ENCODE measurements at places on chromosomes 3 and 15.

DNA sequence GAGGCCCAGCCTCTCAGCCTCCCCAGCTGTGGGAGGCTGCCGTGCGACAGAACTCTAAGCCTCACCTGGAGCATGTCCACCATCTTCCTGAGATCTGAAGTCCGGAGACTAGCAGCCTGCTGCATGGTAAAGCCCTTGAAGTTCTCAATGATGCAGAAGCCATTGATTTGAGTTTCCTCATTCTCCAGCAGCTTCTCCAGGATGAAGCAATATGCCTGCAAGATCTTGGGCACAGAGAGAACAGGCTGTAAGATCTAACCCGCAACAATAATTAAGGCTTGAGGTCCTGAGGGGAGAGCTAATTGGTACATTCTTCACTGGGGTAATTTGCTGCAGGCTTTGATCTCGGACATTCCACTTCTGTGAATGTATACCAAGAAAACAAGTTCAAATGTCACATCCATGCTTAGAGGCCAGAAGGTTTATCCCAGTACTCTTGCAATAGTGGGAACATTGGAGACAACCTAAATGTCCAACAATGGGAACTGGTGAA lies 9.7 kb downstream of the RLBP1 start:
- no peaks in the 10 kb centered on the region for H3K4me1 ChIP-seq
- no peak for DNase-seq
- H3K27ac ChIP-seq, result no peak overlapping the region
- no peaks in the 10 kb centered on the region for H3K36me3 ChIP-seq
- no peak overlapping the region for H3K4me3 ChIP-seq
- 0 out of 2 replicates have a peak, but pooled peaks cover 5% of the 10 kb centered on the region for H3K27me3 ChIP-seq

- H3K27me3 ChIP-seq, result no peaks in the 10 kb centered on the region
- no peak for DNase-seq
- H3K4me3 ChIP-seq, result no peak overlapping the region
- H3K27ac ChIP-seq, result no peak overlapping the region
Observed at GRCh38 chr3:108202080-108202479, 20.1 kb downstream of the IFT57 start.

DNA sequence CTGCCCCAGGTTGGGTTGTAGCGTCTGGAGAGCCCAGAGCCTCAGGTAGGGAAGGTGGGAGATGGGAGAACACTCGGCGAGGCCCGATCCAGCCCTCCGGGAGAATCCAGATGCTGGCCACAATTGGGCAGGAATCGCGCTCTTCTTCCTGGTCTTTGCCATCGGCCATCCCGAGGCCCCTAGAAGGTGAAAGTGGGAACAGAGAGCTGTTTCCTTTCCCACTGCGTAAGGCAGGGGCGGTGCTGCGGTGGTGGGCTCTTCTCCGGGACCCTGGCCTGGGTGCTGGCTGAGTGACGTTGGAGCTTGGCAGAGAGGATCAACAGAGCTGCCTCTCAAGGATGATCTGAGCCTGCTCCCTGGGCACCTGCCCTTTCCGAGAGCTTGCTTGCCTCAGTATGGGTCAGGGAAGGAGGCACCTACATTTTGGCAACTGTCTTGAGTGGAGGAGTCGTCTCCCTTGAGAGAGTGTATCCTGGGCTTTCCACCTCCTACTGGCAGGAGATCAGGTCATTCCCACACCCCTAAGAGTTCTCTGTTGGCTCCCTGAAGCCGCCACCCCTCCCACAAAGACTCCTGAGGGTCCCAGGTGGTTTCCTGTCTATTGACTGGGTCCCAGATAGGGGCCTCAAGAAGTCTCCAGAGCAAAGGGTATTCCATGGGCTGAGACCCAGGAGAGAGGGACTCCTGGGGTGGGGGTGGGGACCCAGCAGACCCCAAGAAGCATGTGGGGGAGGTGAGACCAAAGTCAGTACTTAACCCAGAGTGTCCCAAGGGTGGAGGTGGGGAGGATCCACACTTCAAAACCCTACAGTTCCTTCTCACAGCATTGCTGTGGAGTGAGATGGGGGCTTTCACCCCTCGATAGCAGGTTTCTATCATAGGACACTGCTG lies 1.6 kb downstream of the C15orf39 start:
- DNase-seq, result no peak
- peak overlapping the region; percentile 93 for H3K4me3 ChIP-seq
- H3K4me1 ChIP-seq, result peaks cover 43% of the 10 kb centered on the region
- H3K27me3 ChIP-seq, result no peaks in the 10 kb centered on the region
- H3K27ac ChIP-seq, result peak overlapping the region; percentile 97
- 0 out of 2 replicates have a peak, but pooled peaks cover 7% of the 10 kb centered on the region for H3K36me3 ChIP-seq

DNA sequence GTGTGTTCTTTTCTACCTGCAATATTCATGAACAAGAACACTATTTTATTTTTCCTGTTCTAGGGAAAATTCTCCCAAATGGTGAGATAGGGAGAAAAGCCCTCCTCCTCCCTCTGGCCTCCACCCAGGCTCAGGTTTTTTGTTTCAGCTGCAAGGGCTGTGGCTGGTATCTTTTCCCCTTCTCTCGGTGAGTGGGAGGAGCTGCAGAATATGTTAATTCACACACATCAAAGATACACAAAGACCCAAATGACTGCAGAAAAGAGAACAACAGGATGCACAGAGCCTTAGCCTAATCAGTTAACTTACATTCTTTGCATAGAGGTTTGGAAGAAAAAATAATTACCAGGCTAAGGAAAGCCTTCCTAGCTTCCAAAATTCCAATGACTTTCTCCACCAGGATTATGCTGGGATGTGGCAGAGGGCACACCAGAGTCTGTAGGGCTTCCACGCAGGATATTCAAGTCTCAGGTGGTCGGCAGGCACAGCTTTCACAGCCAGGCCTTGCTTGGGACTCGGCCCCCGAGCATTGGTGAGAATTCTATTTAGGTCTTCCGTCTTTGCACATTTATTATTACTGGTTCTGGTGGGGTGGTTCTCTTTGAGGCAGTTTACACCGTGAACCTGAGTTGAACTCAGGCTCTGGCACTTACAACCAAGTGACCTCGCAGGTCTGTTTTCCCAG lies 64.9 kb downstream of the ABHD5 start:
- H3K4me3 ChIP-seq, result no peak overlapping the region
- H3K27me3 ChIP-seq, result no peaks in the 10 kb centered on the region
- peaks cover 56% of the 10 kb centered on the region for H3K4me1 ChIP-seq
- no peaks in the 10 kb centered on the region for H3K36me3 ChIP-seq

GRCh38 chr15:76006136-76006778 lies 6.0 kb downstream of the NRG4 start:
- no peak overlapping the region for H3K27ac ChIP-seq
- no peaks in the 10 kb centered on the region for H3K27me3 ChIP-seq
- H3K36me3 ChIP-seq, result no peaks in the 10 kb centered on the region
- H3K4me3 ChIP-seq, result no peak overlapping the region

- no peaks in the 10 kb centered on the region for H3K4me1 ChIP-seq
- no peaks in the 10 kb centered on the region for H3K36me3 ChIP-seq
- no peak for DNase-seq
- H3K4me3 ChIP-seq, result no peak overlapping the region
- no peak overlapping the region for H3K27ac ChIP-seq
Observed at GRCh38 chr15:25990220-25990619, 127.1 kb upstream of the ATP10A start.

GRCh38 chr15:32730677-32731654 lies 13.2 kb downstream of the GREM1 start:
- H3K4me3 ChIP-seq, result no peak overlapping the region
- H3K27ac ChIP-seq, result no peak overlapping the region
- DNase-seq, result peak; percentile 90
- no peaks in the 10 kb centered on the region for H3K4me1 ChIP-seq

DNA sequence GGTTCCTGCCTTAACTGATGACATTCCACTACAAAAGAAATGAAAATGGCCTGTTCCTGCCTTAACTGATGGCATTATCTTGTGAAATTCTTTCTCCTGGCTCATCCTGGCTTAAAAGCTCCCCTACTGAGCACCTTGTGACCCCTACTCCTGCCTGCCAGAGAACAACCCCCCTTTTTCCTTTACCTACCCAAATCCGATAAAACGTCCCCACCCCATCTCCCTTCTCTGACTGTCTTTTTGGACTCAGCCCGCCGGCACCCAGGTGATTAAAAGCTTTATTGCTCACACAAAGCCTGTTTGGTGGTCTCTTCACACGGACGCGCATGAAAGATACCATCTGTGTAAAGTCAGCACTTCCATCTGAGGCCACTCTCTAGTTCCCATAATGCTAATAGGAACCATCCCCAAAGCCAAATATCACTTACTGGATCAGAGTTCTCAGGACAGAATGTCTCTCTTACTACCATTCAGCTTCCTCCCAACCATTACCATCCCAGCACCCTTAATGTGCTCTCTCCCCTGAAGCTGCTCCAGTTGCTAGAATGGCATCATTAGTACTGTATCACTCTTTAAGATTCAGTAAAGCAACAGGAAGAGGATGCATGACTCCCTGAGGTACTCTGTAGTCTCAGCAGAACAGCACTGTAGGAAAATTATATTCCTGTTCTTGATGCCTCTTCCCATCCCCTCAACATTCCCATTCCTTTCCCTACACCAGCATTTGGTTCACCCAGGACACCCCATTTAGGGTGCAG lies 2.3 kb upstream of the HRG start:
- no peaks in the 10 kb centered on the region for H3K27me3 ChIP-seq
- H3K4me1 ChIP-seq, result no peaks in the 10 kb centered on the region
- no peak for DNase-seq
- H3K27ac ChIP-seq, result no peak overlapping the region
- H3K4me3 ChIP-seq, result no peak overlapping the region
- no peaks in the 10 kb centered on the region for H3K36me3 ChIP-seq

DNA sequence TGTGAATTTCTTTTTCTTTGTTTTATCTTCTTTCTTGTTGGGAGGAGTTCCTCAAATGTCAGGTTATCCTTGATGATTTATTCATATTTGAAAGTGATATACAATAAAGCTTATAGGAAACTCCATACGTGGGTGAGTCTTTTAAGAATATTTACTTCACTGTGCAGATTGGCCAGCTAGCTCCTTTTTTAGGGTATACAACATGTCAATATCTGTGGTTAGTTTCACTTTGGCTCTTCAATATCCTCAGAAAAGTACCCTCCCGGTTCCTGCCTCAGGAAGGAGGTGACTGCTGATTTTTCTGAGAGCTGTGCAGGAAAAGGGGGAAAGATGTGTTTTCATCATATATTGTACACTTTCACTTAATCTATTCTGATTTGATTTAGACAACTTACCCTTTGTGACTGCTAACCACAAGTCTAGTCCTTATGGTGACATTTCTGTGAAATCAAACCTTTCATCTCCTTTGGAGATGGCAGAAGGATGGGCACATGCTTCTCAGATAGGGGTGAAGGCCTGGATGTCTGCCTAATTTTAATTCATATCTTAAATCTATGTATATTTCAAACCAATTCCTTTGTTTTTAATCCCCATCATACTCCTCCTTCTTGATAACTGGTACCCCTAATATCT lies 98.2 kb upstream of the NECTIN3 start:
- no peaks in the 10 kb centered on the region for H3K4me1 ChIP-seq
- H3K36me3 ChIP-seq, result no peaks in the 10 kb centered on the region
- no peaks in the 10 kb centered on the region for H3K27me3 ChIP-seq
- H3K4me3 ChIP-seq, result no peak overlapping the region

GRCh38 chr3:45145681-45146614 lies at the start of gene CDCP1:
Gene CDCP1, minus strand, starts transcription at chr3:45146378. Its CDS starts 91 bp downstream, at chr3:45146287.
- peak within 1 kb of the TSS; percentile 85 for H3K27ac ChIP-seq
- peak within 1 kb of the TSS; percentile 83 for H3K4me3 ChIP-seq
- peaks cover 13% of the 10 kb centered on the region for H3K36me3 ChIP-seq
- H3K4me1 ChIP-seq, result peaks cover 34% of the 10 kb centered on the region
- H3K27me3 ChIP-seq, result no peaks in the 10 kb centered on the region

DNA sequence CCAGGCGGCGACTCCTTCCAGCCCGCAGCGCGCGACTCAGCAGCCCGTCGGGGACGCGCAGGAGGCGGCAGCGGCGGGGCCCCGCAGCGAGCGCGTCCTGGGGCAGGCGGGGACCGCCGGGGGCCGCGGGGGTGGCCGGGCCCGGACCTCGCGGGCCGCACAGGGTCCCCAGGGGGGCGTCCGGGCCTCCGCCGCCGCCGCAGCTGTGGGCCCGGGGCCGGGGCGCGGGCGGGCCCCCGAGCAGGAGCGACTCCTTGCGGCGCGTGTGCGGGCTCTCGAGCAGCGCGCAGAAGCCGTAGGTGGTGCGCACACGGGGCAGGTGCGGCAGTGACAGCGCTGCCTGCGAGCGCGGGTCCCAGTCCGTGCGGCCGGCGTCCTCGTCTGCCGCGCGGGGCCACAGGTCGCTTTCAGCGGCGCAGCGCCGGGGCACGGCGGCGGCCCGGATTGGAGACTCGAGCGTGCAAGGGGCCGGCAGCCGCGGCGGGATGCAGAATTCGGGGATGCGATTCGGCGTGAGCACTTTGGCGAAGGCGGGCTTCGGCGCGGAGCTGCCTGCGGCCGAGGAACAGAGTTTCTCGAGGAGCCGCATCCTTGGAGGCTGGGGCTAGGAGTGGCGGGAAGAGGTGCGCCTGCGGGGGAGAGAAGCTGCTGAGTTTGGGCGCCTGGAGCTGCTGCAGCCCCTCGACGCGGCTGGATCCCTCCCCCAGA lies 535 bp downstream of the C2CD4B start:
- DNase-seq, result no peak
- H3K36me3 ChIP-seq, result no peaks in the 10 kb centered on the region
- H3K27ac ChIP-seq, result no peak overlapping the region
- H3K27me3 ChIP-seq, result no peaks in the 10 kb centered on the region

DNA sequence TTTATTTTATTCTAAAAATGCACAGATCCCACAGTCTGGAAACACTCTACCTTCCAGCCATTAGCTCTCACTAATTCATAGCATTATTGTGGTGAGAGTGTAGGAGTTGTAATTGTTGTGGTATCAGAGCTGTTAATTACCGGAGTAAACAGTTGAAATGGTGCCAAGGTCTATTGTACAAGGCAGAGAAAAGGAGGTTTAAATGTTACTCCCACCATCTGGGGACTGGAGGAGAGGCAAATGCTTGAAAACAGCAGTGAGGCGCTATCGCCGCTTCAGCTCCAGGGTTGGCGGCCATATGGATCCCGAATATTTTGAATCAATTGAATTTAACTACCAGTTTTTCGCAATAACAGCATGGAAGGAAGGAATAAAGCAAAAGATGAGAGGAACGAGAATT lies 113.1 kb upstream of the C15orf61 start:
- H3K4me1 ChIP-seq, result no peaks in the 10 kb centered on the region
- H3K27me3 ChIP-seq, result no peaks in the 10 kb centered on the region
- no peak for DNase-seq
- no peak overlapping the region for H3K27ac ChIP-seq

GRCh38 chr15:51830276-51830806 lies 888 bp downstream of the TMOD3 start:
- peaks cover 65% of the 10 kb centered on the region for H3K4me1 ChIP-seq
- H3K4me3 ChIP-seq, result peak overlapping the region; percentile 71
- peak; percentile 39 for DNase-seq
- peak overlapping the region; percentile 97 for H3K27ac ChIP-seq

DNA sequence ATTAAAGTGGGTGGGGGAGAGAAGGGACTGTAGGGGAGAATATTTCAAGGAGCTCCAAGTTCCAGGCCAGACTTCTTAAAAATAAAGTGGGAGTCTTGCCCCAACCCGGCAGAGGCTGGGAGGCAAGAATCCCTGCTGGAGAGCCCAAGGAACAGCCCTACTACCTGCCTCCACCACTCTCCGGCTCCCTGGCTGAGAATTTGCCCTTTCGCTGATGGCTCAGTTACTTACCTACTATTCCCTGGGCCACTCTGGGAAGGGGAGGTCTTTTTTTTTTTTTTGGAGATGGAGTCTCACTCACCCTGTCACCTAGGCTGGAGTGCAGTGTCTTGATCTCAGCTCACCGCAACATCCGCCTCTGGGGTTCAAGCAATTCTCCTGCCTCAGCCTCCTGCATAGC lies 15.5 kb downstream of the MYL3 start:
- H3K36me3 ChIP-seq, result no peaks in the 10 kb centered on the region
- H3K4me3 ChIP-seq, result no peak overlapping the region
- DNase-seq, result no peak

All from PC-9 (cell line).